ENCODE measurements at places on chromosomes 1 and 21.

- no peak for DNase-seq
Measured at GRCh38 chr1:232393010-232393409, 236.9 kb downstream of the SIPA1L2 start.

DNA sequence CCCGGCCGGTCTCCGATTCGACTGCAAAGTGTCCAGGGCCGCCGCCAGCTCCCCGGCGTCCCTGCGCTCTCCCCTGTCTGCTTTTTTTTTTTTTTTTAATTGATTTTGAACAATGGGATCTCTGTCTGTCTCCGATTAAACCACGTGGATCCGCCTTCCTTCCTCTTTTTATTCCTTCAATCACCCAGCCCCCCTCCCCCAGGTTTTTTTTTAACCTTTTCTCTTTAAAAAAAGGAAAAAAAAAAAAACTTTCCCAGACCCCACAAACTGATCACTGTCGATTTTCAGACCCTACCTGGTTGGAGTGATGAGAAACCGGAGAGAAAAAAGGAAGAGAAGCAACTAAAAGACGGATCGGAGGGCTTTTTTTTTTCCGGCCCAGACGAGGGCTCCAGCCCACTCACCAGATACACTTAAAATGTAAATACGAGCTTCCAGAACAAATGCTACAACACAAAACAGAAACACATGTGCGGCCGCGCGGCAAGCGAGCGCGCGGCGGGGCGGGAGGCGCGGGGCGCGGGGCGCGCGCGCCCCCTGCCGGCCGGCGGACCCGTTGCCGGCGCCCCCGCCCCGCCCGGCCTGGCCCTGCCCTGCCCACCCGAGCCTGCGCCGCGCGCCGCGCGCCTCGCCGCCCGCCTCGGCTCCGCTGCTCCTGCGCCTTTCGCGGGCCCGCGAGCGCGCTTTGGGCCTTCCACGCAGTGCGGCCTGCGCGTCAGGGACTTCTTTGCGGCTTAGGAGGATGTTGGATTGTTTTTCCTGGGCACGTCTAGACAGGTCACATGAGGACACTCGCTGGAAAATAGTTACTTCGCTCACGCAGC, at the start of gene RCC2:
Gene RCC2 (minus strand): TSS at position 428 of the 824 bp plus-strand sequence. CDS start 1,163 bp downstream, outside the sequence.
- peak; percentile 60 for DNase-seq

DNA sequence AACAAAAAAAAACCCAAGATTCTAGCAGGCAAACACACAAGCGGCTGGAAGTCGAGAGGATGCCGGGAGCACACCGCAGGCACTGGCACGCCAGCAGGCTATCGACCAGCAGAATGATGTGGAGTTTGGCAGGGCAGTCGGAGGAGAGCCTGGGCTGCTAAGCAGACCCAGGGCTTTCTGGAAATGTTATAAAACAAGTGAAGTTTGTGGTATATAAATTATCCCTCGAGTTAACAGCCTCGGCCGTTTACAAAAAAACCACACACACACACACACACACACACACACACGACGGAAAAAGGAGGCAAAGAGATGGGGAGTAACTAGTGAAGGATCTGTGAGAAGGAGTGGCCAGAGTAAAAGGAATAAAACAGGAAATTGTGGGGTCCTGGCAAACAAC, 87.2 kb upstream of the IVNS1ABP start:
- no peak for DNase-seq

- DNase-seq: no peak
Measured at GRCh38 chr21:30251781-30252180, 31.0 kb downstream of the KRTAP24-1 start.

DNA sequence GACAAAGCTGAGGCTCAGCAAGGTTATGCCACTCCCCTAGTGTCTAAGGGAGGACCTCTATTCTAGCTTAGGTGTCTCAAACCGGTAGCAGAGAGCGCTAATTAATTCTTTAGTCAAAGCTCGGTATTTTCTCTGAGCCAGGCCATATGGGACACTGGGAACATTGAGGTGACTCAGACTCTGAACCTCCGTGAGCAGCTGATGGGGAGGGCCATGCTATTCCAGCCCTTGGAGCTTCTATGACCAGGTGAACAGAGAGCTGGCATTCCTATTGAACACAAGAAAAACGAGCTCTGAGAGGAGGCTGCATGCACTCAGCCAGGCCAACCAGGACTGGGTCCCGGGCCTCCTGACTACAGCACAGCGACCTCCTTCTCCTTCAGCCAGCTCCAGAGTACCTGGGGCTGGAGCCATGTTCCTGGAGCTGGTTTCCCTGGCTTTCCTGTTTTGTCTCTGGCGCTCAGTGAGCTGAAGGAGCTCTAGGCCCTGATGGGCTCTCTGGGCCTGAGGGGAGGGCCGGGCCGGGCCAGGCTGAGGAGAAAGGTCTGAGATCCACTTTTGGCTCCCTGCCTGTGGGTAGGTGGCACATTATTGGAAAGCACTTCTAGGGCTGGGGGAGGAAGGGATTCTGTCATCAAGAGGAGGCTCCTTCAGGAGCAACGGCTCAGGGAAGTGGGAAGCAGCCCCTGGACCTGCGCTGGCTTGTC, 37.0 kb downstream of the SLC9A1 start:
- no peak for DNase-seq
